ENCODE measurements at places on chromosomes 5 and 9.
A peak's percentile ranks its signal among the peaks of the same experiment; 100 is the strongest.

DNA sequence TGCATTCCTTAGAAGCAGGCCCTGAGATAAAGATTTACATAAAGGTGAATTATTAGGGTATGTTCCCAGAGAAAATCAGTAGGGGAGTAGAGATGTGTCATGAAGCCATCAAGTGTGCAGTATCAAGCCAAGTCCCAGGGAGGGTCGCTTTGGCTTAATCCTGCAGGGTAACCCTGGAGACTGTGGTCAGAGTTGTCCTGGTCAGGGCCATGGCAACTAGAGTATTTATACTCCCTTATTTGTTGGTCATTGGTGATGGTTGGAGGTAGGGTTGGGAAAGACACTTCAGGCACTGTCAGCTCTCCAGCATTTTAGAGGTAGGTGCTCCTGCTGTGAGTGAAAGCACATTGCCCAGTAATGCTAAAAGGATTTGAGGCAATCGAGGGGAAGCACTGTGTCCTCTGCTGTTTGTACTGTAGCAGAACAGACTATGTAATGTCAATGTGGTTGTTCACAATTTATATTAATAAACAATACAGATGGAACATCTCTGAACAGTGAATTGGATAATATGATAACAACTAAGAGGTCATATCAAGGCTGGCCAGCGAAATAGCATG is 108.9 kb downstream of the GDNF start:
- peak; percentile 32 for DNase-seq

DNA sequence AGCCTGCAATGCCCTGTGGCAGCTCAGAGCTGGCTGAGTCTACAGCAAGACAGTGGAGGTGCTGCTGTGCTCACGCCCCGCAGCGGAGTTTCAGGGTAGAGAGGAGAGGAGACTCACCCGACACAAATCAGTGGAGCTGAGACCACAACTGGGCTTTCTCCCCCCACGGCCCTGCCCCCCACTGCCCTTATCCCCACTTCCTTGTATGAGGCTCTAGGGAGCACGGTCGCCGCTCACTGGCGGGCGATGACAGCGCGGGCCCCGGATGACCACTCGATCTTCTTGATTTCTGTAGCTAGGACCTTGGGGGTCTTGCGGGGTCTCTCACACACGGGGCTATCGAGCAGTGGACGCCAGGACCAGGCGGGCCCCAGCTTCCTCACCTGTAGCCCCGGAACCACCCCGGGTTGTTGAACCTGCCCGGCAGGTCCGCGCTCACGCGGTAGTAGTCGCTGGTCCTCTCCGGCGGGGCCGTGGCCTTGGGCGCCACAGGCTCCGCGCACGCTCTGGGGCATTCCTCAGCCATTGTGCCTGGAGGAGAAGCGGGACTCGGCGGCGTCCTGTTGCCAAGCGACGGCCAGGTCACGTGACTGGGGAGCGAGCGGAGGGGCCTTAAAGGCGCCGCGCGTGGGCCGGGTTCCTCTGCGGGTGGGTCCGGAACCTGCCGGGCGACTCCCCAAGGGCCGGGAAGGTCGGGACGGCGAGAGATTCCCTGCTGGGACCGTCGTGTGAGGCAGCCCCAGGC is 984 bp upstream of the MRPS2 start:
- peak; percentile 80 for DNase-seq

DNA sequence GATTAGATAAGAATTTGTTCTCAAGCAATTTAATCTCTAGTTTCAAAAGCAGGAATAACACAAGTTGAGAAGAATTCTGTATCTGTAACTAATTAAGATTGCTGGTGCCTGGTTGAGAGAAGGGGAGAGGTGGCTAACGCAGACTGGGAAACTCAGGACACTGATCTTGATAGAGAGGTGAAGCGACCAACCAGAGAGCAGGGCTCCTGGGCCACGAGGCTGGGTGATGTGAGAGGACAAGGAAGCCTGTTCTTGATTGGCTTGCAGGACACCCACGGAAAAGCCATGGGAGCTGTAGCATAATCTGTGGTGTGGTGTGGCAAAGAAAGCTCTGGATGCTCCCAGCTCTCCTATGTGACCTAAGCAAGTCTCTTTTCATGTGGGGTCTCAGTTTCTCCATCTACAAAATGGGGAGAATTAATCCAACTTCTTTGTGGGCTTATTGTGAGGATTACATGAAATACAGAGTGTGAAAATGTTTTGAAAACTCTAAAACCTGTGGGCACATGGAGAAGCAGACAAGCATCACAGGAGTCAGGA is 594.1 kb upstream of the BRINP1 start:
- DNase-seq: peak; percentile 50

- no peak for DNase-seq
These were observed 381.9 kb downstream of the PLK2 start for GRCh38 chr5:58077966-58078365.

DNA sequence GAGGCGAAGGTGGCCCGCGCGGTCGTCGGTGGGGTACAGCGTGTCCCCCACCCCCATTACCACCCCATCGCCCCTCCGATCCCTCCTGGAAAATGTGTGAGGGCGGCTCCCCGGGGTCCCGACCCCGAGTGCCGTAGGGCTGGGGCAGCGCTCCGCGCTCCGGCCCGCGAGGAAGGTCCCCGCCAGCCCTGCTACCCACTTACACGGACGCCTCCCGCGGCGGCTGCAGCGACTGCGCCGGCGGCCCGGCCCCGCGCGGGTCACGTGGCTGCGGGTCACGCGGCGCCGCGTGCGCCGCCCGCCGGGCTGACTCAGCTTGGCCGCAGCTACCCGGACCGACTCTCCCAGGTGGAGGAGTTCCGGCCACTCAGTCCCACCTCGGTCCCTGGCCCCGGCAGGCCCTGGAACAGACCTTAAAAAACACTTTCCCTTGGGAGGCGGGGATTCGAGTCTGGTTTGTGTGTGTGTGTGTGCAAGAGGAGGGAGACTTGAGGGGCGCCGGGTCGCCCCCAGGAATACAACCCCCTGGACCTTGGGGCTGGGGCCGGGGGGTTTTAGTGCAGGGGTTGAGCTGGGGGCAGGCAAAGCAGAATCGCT is at the start of gene GNPDA1:
GNPDA1 (minus strand) TSS at position 236 of the 597 bp plus-strand sequence. CDS start 992 bp downstream, outside the sequence.
- peak; percentile 61 for DNase-seq

DNA sequence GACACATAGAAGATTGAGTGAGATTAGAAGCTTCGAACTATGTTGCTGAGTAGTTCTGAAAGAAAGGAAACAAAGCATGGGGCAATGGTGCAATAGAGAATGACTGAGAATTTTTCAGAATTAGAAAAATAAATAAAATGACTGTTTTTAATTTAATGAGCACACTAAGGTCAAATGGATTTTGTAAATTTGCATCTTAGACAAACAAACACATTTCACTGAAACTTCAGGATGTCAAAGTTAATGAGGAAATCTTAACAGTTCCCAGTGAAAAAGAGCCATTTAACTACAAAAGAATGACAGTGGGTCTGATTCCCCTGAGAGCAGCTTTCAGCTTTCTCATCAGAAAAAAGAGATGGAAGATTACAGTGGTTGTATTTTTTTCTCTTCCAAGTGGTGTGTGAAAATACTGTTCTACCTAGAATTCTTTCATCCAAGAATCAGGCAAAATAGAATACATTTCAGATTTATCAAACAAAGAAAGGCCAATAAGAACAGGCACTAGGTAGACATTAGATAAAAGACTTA is 591.9 kb downstream of the SEMA5A start:
- DNase-seq: no peak

- no peak for DNase-seq
These were observed 177.6 kb upstream of the IER5L start for GRCh38 chr9:129355631-129356030.

- peak; percentile 78 for DNase-seq
These were observed 389.1 kb upstream of the KIF2A start for GRCh38 chr5:61916621-61917620.

DNA sequence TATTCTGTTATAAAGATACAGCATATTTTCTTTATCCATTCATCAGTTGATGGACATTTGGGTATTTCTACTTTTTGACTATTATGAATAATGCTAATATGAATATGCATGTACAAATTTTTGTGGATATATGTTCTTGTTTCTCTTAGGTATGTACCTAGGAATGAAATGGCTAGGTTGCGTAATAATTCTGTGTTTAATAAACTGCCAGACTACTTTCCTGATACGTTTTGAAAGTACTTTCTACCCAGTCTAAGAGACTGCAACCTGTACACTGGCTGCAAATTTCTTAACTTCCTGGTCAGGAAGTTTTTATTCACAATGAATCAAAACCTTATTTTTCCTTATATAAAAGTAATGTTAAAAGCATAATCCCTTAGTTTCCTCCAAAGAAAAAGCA is 93.9 kb upstream of the STARD4 start:
- DNase-seq: no peak

- no peak for DNase-seq
These were observed 254.2 kb upstream of the SLC24A2 start for GRCh38 chr9:20043035-20043434.

DNA sequence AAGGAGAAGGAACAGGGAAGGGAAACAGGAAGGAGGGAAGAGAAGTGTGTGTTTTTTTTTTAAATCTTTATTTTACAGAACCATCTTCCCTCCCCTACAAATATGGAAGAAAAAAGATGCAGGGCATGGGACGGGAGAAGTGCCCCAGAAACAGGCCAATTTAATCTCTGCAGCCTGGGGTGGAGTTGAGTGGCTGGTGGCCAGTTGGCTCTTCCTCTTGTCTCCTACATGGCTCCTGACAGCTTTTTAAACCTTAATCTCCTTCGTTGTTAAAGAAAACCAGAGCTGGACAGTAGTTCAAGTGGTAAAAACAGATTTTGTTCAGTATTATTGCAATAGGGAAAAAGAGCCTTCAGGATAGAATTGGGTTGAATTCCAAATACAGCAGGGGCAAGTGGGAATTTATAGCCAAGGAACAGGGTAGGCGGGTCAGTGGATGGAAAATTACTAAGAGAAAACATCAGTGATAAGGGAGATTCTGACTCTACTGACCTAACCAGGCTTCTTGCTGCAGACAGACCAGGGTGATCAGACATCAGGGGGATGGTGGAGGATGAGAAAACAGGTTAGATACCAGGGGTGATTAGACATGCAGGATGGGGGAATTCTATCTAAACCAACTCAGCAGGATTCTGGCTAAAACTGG is 125.1 kb upstream of the CLINT1 start:
- no peak for DNase-seq

- no peak for DNase-seq
These were observed 273.5 kb upstream of the PCSK5 start for GRCh38 chr9:75616841-75617566.

DNA sequence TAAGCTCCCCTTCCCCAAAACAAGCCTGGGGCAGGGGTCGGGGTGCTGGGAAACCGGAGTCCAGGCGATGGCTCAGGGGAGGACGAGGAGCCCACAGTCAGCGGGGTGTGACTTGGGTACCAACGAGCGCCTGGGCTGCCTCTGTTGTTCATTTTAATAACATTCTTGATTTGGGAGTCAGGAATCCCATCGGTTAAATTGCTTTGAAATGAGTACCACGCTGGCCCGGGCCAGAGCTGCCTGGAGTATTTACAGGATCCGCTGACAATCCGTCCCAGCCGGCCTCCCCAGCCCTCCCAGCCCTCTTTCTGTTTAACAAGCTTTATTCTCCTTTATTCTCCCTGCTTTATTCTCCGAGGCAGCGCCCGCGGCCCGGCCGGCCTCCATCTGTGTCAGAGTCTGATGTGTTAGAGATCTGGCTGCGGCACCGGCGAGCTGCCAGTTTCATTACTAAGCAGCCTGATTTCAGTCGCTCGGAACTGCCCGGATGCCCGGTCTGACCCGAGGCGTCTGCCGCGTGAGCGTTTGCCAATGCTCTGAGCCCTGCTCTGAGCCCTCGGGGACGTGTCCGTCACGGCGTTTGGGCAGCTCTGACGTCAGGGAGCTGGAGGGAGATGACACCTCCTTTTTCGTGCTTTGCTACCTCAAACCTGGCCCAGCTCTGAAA is 16.5 kb upstream of the QRFP start:
- peak; percentile 58 for DNase-seq

DNA sequence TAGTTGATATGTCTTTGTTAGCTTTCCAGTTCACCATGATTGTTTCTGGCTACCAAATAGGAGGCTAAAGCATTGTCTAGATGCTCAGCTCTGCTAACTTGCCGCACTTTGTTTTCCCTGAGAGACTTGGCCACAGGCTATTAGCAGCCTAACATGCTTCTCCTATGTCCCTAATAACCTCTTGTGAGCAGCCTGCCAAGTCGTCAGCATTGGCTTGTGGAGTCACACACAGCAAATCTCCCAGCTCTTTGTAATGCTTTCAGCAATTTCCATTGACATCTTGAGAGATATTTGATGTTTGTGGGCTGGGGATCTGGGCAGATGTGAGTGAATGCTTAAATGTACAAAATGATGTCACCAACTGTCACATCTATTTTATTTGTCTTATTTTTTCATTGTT is 346.9 kb downstream of the KDM4C start:
- DNase-seq: no peak

GRCh38 chr5:71586941-71587765 is at the start of gene MCCC2:
Gene MCCC2, plus strand, starts transcription at chr5:71587340. Its CDS starts 86 bp downstream, at chr5:71587426.
- DNase-seq: peak; percentile 93

DNA sequence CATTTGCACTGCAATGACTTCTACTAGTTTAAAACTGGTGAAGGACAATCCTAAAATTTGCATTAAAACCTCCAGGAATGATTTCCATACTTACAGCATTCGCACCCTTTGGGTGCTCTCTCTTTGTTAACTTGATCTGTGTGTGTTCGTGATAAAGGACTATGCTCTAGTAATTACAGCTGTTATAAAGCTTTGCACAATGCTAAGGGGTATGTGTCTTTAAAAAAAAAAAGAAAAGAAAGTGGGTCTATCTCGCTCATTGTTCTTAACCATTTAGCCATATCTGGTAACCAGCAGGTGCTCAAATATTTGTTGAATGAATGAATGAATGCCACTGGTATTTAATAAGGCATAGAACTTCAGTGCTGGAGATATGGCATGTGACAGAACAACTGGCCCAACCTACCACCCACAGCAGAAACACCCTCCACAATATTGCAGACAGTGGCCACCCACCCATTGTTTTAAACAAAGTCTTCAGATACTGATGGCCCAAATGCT is 8.7 kb downstream of the TRIM36 start:
- no peak for DNase-seq

DNA sequence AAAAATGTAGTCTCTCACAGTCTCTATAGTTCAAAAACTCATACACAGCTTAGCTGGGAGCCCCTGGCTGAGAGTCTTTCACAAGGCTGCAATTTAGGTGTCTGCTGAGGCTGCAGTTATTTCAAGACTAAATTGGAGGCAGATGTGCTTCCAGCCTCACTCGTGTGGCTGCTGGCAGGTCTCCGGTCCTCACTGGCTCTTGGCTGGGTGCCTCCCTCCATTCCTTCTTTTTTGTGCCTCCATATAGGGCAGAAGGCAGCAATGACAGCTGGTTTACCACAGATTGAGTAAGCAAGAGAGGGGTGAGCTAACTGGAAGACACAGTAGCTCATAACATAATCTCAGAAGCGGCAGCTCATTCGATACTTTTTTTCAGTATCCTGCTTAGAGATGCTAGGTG is 2167.7 kb upstream of the WWC1 start:
- no peak for DNase-seq

Data from LHCN-M2 (cell line).